HS-27A (cell line): ENCODE measurements at places on chromosomes 7 and 10.

DNA sequence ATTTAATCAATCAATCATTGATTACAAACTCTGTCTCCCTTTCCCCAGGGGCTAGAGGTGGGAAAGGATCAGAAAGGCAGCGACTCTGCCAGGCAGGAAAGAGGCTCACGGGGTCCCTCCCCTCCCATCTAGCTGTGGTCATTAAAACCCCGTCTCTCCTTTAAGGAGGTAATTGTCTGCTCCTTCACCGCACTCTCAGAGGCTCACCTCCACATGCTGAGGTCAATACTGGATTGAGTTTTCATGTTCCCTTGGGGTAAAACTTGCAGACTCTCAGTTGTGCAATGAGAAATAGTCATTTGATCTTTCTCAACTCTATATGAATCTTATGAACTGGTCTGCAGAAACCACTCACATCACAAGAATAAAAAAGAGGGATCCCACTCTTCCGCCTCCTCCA, 368.8 kb downstream of the ADRA2A start:
- DNase-seq, result no peak

- DNase-seq, result no peak
These were observed 185.7 kb upstream of the AUTS2 start for GRCh38 chr7:69412331-69413146.

GRCh38 chr10:86868353-86868752, 89.1 kb downstream of the MMRN2 start:
- no peak for DNase-seq

DNA sequence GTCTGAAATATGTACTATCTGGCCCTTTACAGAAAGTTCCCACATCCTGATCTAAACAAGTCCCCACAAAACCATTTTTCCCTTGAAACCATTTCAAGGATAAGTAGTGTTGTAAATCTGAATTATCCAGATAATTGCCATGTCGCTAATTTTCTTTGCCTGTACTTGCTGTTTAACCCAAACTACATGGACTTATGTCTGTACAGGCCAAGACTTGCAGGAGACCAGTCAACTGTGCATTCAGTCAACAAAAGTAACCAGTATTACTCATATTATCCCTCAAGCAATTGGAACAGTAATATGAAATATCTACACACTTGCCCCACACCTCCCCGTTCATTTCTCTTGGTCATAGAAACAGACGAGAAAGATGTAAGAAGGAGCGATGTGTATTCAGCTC, 347.8 kb upstream of the NFE2L3 start:
- DNase-seq, result no peak

DNA sequence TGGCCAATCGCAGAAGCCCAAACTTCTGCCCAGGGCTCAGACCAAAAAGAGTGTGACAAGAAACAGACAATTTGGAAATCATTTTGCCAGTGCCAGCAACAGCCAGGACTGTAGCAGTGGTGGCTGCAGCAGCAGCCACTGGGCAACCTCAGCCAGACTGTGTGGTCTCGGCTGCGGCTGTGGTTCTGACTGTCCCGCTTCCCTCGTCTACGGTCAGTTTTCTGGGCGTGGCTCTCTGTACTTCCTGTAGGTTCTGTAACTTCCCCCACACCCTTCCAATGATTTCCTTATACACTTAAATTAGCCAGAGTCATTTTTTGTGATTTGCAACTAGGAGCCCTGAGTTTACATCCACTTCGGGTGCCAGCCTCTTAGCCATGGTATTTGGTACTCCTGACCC, 39.9 kb downstream of the CYTH3 start:
- no peak for DNase-seq

DNA sequence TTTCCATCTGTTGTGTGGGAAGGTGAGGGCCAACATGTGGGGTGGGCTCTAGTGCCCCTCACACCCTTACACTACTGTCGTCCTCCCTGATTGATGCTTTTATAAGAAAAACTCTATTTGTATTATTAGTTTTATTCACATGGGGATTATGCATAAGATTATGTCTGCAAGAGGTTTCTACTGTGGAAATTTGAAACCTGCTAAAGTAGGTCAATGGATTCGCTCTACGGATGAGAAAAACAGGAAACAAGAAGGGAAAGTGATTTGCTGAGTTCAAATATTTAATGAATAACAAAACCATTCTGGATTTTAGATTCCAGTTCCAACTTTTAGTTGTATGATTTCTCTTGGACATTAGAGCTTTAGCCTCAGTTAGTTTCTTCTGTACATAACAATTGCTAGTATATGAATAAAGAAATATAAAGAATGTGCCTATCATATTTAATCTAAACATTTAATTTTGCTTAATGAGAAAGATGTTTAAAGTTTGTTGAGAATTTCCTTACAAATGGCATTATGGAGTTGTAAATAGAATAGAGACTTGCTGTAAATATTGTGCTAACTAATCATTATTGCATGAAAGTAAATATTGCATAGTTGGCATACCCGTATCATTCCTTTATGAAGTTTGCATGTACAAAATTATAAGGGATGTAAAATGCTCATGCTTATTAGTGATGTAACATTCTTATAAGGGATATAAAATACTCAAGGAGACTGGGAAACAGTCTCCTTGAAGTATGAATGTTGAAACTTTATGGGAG, 193.8 kb downstream of the THSD7A start:
- no peak for DNase-seq

- no peak for DNase-seq
These were observed 61.4 kb downstream of the CPED1 start for GRCh38 chr7:121049897-121050296.

DNA sequence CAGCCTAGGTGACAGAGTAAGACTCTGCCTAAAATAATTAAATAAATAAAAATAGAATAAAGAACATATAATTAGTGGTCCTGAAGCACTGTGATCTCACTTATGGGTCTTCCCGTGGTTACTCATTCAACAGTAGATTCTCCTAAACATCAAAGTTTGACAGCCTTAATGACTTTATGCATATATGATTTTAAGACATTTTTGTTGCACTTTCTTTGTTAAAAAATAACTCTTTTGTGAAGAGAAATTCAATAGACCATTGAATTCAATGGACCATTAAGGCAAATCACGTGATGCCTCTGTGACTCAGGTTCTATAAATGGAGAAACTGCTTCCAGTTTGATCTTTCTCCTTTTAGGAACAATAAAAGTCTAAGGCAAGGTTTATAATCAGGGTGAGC, 59.6 kb downstream of the ATOH7 start:
- DNase-seq, result no peak
